ENCODE measurements at places on chromosomes 1 and 21.

DNA sequence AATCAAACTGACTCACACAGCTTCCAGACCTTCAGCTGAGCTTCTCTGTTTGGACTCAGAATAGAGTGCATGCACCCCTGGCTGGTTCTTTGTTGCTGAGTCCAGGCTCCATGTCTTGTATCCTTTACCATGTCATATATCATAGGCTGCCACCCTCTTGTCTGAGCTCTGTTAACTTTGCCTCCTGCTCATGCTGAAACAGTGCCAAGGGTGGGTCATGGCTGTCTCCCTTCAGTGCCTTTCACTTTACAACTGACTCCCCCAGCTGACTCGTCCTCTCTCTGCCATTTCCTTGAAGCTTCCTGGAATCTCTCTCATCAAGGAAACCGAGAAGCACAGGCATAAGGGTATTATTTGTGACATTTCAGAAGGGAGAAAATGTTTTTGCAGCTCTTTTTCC lies 885.3 kb downstream of the TTLL7 start:
- H3K27me3 ChIP-seq, result no peaks in the 10 kb centered on the region
- H3K36me3 ChIP-seq, result no peaks in the 10 kb centered on the region
- no peak overlapping the region for H3K4me3 ChIP-seq
- no peak overlapping the region for H3K27ac ChIP-seq

GRCh38 chr1:38098101-38098847 lies 51.7 kb upstream of the POU3F1 start:
- H3K4me3 ChIP-seq, result no peak overlapping the region
- no peaks in the 10 kb centered on the region for H3K27me3 ChIP-seq
- no peaks in the 10 kb centered on the region for H3K36me3 ChIP-seq
- DNase-seq, result no peak
- no peak overlapping the region for H3K27ac ChIP-seq

DNA sequence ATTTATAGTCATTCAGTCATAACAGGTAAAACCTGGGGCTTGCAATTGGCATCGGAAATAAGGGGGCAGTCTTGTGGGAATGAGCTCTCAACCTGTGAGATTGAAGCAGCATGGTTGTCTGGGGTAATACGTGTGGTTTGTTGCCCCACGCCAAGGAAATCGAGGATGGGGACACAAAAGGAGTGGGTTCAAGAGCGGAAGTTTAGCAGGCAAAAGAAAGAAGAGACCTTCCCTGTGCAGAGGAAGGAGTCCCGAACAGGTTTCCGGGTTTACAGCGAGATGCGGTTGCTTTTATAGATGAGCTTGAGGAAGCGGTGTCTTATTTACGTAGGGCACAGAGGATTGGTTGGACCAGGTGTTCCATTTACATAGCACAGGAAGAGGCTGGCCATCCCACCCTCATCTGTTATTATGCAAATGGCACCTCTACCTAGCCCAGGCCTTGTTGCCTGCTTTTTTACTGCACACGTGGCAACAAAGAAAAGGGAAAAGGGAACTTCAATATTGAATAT lies 37.3 kb downstream of the IFNAR1 start:
- H3K27me3 ChIP-seq, result no peaks in the 10 kb centered on the region

GRCh38 chr1:99682291-99682751 lies 36.4 kb downstream of the PALMD start:
- no peak overlapping the region for H3K27ac ChIP-seq
- peaks cover 19% of the 10 kb centered on the region for H3K4me1 ChIP-seq
- no peak for DNase-seq

GRCh38 chr1:160653620-160654016 lies 6.8 kb upstream of the SLAMF1 start:
- no peaks in the 10 kb centered on the region for H3K4me1 ChIP-seq
- DNase-seq, result no peak
- H3K27ac ChIP-seq, result no peak overlapping the region
- no peaks in the 10 kb centered on the region for H3K27me3 ChIP-seq

DNA sequence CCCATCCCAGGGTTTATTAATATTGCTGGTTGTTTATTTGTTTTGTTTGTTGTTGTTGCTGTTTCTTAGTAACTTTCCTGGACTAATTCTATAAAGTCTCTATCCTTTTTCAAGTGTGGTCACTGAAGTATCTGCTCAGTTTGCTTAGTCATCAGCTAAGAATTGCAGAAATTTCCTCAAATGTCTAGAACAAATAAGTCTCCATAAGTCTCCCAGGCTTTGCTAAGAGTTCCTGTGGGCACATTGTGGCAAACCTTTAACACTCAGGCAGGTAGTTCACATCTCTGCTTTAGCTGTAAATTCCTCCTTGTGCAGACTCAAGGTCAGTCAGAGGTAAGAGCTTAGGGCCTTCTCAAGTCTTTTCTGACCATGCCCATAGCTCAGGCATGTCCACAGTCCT lies 38.9 kb upstream of the C1orf185 start:
- no peaks in the 10 kb centered on the region for H3K4me1 ChIP-seq
- H3K27me3 ChIP-seq, result no peaks in the 10 kb centered on the region
- H3K4me3 ChIP-seq, result no peak overlapping the region
